ENCODE measurements at places on chromosomes 13 and 19.

DNA sequence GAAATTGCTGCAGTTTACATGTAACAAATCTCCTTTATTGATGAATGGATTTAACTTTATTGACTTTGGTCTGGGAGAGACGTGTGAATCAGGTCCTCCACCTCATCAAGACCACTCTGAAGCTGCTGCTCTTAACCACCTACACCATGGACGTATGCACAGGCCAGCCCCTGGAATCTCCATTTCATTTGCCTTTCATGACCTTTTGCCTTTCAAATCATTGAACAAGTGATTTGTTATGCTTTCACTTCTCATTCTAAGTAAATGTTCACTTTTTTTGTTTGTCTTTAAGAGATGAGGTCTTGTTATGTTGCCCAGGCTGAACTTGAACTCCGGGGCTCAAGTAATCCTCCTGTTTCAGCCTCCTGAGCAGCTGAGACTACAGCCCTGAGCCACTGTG lies 240.0 kb upstream of the SERP2 start:
- no peak for DNase-seq

- peak; percentile 89 for DNase-seq
Measured at GRCh38 chr19:48255376-48256303, at the start of gene CARD8. CARD8 (minus strand) TSS chr19:48255912; CDS start chr19:48241020, 14,892 bp downstream.

GRCh38 chr19:33606556-33606955 lies 15.2 kb upstream of the CHST8 start:
- no peak for DNase-seq

- DNase-seq = no peak
Measured at GRCh38 chr19:53311044-53311443, 22.5 kb upstream of the ZNF845 start.

DNA sequence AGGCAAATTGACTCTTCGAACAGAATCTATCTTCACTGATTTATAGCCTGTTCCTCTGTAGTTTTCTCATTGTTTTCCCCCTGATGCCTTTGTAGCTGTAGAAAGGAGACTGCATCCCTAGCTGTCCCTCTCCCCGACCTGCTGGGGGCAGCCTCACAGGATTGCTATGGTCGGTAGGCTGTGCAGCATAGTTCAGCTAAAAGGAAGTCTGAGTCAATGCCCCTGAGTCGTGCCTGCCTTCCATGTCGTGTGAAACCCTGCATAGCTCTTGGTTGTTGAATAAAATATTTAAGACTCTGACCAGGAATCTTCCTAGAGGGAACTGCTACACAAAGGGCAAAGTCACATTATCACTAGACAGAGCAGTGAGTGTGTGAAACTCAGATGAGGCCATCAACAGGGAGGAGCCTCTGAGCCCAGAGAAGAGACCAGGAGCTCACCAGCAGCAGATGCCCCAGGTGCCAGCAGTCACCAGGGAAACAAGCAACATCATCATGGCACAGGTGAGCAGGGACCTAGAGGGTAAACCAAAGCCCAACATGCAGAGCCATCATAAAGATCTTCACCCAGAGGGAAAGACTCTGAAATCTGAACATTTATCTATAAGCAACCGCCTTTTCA lies 108.4 kb upstream of the NBEA start:
- no peak for DNase-seq

DNA sequence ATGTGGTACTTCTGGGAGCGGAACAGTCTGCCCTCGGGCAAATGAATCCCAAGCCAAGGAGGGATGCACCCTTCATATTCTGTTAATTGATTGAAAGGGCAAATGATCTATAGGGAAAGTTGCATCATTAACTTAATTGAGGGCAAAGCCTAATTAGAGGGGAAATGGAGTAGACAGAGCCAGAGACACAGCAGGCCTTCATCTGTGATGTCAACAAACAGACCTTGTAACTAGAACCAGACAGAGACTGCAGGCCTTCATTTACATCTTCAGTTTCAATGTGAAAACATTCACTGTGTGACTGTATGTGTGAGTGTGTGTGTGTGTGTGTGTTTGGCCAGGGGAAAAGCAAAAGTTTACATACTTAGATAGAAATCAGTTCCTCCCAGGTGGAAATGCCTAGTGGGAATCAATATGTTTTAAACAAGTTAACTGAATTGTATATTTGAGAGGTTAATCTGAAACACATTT lies 126.4 kb downstream of the SPRY2 start:
- no peak for DNase-seq

DNA sequence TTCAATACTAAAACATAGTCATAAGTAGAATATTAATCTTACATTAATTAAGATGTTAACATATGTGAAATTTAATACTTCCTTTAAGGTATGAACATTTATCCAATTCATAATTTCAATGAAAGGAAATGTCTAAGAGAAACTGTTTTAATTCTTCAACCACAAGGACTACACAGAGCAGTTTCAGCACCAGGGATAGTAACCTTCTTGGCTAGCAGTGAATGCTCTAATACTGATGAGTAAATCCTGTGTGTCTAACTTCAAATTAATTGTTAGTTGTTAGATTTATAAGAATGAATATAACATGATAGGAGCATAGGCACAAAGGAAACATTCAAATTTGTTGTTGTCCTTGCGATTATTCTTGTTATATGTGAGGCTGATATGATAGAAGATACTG lies 15.6 kb upstream of the NBEA start:
- no peak for DNase-seq

DNA sequence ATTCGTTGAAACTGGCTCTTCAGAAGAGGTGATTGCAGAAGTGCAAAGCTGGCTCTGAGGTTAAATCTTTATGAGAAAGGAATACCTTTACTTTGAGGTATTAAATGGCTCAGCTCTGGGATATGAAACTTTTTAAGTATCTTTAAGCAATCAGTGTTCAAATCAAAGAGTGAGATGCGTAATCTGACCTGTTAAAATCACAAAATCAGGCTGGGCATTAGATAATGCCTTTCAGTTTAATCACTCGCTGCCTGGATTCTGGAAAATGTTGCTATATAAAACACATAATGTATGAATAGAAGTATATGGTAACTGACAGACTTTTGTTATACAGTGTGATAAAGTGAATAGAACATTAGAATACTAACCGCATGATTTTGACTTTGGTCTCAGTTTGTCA lies 2.0 kb upstream of the DGKH start:
- DNase-seq = no peak

GRCh38 chr13:102003848-102004570 lies 397.8 kb downstream of the FGF14 start:
- DNase-seq = no peak

- no peak for DNase-seq
Measured at GRCh38 chr13:94758436-94758960, 46.2 kb upstream of the SOX21 start.

DNA sequence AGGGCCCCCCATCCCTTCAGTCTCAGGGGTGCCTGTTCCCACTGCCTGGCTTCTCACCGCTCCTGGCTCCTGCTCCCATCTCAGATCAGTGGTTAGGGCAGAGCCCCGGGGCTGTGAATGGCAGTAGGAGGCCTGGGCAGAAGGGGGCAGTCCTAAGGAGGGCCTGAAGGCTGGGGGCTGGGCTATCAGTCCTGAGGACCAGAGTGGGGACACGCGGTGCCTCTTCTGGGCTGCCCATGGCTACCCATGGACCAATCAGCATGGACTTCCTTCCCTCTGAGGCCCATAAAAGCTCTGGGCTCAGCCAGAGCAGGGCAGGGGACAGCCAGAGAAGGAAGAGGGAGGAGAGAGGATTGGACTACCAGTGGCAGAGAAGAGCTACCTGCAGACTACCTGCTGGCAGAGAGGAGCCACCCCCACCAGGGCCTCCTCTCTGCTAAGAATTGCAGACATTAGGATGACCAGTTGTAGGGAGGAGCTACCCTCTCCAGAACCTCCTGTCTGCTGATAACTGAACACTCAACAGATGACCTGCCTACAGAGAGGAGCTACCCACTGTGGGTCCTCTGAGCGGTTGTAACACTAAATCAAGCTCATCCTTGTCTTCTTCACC lies 12.1 kb upstream of the UBE2S start:
- no peak for DNase-seq

Measured in vagina (tissue), 2 donors.